ENCODE measurements at places on chromosomes 3 and 15.
A peak's percentile ranks its signal among the peaks of the same experiment; 100 is the strongest.

DNA sequence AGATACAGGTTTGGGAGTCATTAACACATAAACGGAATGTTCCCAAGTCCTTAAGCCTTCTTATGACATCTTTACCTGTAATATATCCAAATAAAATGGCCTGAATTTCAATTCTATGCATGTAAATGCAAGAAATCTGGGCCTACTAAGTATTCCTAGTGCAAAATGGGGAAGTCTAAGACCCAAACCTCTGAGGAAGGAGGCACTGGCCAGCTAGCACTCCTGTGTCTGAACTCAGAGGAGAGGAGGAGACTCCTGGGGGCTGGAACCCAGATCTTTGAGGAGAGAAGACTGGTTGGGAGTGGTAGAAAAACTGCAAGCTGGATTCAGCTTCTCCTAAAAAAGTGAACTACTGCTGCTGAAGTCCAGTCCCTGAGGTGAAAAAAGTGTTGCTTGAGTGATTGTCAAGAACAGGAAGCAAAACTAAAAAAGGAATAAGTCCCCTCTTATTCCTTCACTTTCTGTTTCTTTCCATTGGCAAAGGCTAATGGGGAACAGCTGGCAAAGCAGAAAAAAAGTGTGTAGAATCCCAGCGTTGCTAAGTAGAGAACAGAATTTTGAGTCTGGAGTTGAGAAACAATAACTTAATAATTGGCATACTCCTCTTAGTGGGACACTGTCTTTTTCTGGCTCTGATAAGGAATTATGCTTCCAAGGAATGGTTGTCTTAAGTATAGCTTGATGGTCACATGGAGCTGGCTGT lies 54.8 kb upstream of the ATP2C1 start:
- DNase-seq = no peak

- DNase-seq = no peak
These were observed 24.7 kb downstream of the GOLGA6L2 start for GRCh38 chr15:23422099-23422945.

DNA sequence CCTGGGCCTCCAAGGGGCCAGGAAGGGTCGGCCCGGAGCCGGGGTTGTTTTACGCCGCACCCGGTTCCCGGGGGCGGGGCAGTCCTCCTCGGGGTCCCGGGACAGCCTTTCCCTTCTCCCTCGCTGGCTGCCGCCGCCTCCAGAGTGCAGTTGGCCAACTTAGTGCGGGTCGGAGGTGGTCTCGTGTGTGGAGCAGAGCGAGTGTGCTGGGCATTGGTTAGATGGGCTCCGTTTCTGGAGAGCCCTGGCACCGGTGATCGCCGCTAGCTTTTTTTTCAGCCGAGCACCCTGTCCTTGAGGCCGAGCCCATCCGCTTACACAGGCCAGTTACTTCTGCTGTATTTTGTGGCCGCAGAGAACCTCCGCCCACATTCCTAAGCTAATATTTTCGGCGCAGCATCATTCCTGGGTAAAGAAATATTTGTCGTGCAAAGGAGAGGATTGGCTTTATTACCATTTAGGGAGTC lies 585 bp downstream of the KIF23 start:
- DNase-seq = peak; percentile 69

DNA sequence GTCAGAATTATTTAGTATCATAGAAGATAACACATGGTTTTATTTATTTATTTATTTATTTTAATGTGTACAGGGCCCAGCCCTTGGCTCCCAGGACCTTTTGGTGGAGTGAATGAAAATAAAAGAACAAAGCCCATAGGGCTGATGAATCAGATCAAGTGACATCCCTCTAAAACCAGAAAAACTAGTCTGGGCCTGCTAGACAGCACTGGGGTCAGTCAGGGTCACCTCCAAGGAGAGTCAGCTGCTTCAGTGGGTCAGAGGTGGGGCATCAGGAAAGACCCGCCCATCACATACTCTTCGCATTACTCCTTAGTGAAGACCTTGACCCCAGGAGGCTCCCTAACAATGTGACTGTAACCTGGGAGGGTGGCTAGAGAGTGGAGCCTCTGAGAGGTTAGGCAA lies 12.8 kb downstream of the PPCDC start:
- DNase-seq = no peak

DNA sequence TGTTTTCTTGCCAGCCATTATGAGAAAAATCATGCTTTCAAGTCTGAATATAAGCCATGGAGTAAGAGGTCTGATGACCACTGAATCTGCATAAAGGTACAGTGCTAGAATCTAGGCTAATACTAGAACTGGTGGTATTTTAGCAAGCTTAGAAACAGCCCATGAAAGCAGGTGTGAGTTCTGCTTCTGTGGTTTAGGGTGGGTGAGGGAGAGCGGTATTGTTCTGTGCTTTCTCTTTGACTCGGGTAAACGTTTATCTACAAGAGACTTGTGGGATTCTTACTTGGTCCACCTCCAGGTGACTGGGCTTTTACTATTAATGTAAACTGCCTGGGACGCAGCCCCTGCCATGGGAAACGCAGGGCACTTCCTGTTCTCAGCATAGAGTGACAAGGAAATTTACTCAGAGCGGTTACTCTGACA lies 55.2 kb downstream of the PGPEP1L start:
- DNase-seq = no peak

DNA sequence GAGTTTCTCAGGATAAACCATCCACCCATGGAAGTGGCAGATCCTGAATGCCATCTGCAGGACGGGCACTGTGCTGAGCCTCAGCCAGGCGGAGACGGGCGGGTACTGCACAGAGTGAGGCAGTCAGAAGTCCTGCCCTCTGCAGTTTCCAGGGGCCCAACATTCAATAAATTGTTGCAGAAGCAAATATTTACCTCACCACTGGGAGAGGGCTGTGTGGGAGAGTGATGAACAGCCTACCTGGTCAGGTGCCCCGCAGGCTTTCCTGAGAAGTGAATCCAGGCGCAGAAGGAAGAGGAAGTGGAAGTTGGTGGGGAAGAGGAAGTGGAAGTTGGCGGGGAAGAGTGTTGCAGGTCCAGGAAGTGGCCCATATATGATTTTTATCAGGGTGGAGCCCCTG lies 100.8 kb downstream of the SLCO3A1 start:
- no peak for DNase-seq

DNA sequence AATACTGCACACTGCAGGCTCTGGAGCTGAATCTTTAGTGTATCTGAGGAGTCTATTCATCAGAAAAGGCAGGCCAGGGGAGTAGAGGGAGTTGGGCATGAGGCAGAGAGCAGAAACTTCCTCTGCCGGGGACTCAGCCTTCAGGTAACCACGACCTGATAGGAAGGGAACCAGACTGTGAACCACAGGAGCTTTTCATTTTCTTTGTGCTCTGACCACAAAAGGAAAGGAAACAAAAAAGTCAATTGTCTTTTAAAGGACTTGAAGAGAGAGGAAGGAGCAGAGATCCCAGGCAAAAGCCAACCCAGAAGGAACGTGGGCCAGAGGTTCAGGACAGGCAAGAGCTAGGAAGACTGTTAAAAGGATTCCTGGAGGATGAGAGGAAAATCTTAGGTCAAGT lies 573.3 kb downstream of the EPHB1 start:
- no peak for DNase-seq

DNA sequence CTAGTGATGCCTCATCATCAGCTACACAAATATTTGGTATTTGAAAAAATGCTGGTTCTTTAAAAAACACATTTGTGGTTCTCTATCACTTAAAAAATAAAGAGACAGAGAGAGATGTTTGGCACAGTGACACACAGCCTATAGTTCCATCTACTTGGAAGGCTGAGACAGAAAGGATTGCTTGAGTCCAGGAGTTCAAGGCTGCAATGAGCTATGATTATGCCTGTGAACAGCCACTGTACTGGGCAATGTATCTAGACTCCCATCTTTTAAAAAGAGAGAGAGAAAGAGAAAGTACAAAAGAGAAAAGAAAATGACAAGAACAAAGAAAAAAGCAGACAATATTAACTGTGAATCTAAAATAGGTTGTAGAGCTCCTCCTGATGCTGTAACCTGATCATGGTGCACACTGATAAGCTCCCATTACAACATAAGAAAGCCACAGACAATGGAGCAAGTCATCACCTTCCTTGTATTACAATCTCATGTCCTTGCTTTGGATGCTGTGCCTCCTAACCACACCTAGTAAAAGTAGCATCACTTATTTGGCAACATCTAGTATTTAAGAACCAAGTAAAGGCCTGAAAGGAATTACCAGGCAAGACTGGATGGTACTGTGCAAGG lies 31.7 kb upstream of the MAP4 start:
- DNase-seq = no peak

DNA sequence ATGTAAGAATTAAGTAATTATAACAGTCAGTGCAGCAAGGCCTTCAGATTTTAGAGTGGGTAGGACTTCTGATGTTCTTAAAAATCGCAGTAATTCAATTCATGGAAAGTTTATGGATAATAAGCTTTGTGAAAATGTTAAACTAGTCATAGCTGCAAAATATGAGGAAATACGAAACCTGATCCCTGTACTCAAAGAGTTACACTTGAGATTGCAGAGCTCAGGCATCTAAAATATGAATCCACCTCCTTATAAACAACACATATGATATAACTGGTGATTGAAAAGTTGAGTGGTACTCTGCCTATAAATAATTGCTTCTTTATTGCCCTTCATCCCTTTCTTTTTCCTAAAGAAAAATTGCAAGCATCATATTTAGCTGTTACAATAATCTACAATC lies 473.3 kb downstream of the OTOL1 start:
- DNase-seq = no peak

- no peak for DNase-seq
These were observed 104.1 kb downstream of the GSK3B start for GRCh38 chr3:119989981-119990655.

DNA sequence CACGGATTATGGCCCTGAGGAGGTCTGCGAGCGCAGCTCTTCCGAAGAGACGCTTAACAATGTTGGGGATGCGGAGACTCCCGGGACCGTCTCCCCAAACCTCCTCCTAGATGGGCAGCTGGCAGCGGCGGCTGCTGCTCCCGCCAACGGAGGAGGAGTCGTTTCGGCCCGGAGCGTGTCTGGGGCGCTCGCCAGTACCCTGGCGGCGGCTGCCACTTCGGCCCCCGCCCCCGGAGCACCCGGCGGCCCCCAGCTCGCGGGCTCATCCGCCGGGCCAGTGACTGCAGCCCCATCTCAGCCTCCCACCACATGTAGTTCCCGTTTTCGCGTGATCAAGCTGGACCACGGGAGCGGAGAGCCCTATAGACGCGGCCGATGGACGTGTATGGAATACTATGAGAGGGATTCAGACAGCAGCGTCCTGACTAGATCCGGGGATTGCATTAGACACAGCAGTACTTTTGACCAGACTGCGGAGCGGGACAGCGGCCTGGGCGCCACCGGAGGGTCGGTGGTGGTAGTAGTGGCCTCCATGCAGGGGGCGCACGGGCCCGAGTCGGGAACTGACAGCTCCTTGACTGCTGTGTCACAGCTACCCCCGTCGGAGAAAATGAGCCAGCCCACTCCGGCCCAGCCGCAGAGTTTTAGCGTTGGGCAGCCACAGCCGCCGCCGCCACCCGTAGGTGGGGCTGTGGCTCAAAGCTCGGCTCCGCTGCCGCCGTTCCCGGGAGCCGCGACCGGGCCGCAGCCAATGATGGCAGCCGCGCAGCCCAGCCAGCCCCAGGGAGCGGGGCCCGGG lies 1.6 kb downstream of the TSC22D2 start:
- peak; percentile 51 for DNase-seq

GRCh38 chr15:31104003-31104402 lies 2.5 kb upstream of the TRPM1 start:
- DNase-seq = no peak

DNA sequence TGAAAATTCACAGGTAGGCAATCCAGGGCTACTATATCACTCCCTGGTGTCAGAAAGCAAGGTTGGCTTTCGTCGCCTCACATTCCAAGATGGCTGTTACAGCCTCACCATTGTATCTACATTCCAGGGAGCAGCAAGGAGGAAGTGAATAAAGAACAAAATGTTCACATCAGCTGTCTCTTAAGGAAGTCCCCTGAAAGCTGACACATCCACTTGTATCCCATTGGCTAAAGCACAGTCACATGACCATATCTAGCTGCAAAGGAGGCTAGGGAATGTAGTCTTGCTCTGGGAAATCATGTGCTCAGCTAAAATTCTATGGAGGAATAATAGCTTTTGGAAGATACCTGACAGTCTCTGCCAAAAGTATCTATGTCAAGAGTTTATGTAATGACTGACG lies 12.8 kb upstream of the GATA2 start:
- no peak for DNase-seq
